ENCODE measurements at places on chromosomes 13 and 19.

DNA sequence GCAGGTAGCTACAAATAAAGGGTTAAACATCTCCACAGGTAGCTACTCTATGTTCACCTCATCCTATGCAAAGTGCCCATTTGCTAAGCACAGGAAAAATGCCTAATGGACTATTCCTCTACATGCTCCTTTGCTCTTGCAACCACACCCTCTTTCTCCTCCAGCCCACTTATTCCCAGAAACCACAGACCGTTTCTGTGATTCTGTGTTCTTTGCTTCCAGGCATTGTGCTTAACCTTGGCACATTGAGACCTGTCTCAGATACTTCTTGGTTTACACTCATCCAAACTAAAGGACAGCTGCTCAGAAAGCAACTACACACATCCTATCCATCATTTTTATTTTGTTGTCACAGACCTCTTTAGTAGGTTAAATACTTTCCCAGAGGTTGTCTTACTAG, 785.0 kb upstream of the MIR17HG start:
- DNase-seq: no peak

- no peak for DNase-seq
These were observed at the start of gene ARHGAP45 for GRCh38 chr19:1066748-1067340. Gene ARHGAP45, plus strand, starts transcription at chr19:1067167. Its CDS starts 239 bp downstream, at chr19:1067406.

- DNase-seq: no peak
These were observed 10.9 kb downstream of the SIGLEC12 start for GRCh38 chr19:51490676-51491075.

GRCh38 chr13:31136724-31137123, 25.0 kb downstream of the HSPH1 start:
- DNase-seq: no peak

DNA sequence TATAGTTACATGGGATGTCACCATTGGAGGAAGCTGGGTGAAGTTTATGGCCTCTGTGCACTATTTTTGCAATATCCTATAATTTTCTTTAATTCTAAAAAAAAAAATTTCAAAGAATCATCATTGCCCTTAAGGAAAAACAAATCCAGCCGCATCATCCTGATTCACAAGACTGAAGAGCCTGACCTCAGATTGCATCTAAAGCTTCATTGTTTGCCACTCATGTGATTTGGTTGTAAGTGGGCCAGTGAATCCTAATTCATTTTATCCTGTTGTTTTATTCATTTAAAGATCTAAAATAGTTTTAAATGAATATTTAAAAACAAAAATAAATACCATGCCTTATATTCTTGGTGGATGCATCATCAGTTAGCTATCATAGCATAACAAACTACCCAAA, 504.5 kb downstream of the TBC1D4 start:
- peak; percentile 10 for DNase-seq

DNA sequence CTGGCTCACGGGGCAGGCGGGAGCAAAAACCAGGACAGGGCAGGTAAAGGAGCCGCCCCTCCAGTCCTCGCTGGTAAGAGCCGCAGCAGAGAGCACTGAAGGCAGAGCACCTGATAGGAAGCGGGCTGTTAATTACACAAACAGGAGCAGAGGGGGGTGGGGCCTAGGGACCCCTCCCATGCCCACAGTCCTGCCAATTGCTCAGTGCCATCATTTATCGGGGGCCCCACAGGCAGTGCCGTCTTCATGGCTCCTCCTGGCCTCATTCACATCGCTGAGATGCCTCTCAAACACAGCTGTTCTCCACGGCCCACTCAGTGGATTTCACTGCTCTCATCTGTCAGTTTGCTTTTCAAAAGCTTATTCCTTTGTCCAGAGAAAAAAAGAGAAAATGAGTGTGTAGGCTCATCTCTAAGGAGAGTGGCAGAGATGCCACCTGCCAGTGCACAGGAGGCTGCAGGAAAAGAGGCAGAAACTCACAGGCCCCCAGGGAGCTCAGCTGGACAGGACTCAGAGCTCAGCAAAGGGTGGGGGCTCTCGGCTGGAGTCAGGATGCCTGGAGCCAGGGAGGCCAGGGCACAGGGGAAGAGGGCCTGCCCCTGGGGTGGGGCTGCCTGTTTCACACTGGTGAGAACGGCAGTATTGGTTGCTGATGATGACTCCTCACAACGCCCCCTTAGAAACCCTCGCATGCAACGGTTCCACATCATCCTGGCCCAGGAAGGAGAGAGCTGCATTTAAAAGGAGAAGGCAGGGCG, 174.6 kb downstream of the COL4A1 start:
- no peak for DNase-seq

Data from hippocampal formation (tissue), 2 donors.